ENCODE measurements at places on chromosomes 11 and 22.

DNA sequence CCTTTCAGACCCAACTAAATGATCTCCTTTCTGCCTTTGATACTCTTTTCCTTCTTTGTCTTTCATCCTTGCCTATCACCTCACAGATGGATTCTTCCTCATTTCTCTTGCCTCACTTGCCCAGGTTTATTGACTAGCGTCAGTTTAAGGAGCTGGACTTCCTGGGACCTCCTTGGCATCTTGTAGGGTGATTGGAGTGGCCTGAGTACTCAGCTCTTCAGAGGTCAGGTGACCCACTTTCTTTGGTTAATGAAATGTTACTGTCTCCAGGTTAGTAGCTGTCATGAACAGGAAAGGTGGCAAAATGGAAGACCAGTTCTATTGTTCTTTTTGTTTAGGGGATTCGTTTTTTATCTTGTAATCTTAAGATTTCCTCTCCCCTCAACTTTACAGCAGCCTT lies 4.6 kb upstream of the BACE1-AS start:
- no peak for DNase-seq

- no peak for DNase-seq
Observed at GRCh38 chr11:114447892-114448291, 8.6 kb downstream of the REXO2 start.

- no peak for DNase-seq
Observed at GRCh38 chr11:72648384-72649136, 25.7 kb downstream of the PDE2A start.

DNA sequence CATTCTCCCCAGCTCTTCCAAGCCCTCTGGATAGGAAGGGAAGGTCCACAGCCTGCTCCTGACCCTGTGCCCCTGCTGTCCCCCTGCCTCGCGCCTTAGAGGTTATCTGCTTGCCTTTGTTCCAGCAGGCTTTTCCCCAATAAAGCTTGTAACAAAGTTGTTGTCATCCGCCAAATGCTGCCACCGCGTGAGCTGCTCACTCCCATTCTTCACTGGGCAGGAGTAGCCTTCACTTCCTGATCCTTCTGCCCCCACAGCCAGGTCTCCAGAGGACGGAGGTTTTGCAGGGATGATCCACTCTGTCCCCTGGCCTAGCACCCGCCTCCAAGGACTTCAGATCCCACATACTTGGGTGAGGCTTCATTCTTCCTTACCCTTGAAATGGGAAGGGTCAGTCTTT lies 94.0 kb upstream of the RASSF10 start:
- no peak for DNase-seq

GRCh38 chr11:125102510-125102909 lies 8.9 kb downstream of the TMEM218 start:
- no peak for DNase-seq

DNA sequence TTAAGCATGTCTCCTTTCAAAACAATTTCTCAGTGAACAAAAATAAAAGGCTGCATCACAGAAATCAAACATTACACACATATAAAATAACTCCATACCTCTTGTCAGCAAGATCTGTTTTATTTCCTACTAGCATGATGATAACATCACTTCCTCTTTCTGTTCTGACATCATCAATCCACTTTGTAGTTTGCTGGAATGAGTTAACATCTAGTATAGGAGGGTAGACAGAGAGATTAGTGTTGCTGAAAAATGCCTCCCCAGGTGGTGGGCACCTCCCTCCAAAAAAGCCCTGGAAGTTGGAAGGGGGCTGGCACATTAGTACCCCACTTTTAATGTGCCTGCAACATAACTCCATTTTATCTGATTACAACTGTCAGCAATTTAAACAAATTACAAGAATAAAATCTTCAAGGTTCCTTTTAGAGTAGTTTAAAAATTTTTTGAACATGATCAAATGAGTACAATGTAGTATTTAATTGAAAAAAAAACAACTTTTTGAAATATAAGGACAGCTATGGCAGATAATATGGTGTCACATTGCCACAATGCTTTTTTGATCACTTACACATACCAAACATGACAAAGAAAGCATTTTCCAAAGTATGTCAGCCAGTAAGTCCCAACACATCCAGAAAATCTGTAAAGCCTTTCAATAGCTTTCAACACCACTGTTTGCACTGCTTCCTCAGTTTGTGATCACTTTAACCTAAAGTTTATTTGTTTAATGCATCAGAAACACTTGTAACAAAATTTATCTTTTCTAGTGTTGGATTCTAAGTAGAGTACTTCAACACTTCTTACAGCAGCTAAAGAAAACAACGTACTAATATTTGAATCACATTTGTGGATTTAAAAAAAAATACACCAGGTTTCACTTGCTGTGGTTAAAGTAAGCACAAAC lies 44.5 kb downstream of the RAB6A start:
- no peak for DNase-seq

DNA sequence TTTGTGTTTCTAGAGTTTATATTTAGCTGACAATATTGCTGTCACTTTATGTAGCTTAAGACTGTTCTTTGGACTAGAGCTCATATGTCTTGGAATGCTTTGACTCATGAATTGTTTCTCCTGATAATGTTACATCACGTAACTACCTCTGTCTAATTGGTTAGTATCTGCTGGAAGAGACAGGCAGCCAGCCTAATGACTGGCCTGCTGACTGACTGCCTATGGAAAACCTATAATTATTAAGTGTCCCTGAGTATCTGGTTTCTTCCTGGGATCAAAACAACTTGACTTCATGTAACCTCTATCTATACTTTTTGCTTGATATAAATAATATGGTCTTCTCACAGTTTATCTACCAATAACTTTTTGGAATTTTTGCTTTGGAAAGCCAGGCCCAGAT lies 9.4 kb downstream of the SOX6 start:
- DNase-seq = no peak

DNA sequence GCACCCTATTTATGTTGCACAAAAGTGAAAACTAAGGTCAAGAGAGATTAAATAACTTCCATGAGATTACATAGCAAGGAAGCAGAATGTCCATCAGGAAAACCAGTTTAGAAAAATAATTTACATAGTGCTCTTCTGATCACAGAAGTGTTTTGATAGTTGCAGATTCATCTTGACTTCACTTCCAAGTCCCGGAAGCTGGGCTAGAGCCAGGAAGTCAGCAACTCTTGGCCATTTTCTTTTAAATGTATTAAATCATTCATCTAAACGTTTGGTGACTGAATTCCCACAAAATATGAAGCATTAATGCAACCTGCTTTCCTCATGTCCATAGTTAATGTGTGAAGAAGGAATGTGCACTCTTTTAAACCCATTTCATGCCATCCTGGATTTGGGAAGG lies 29.7 kb downstream of the APLP2 start:
- DNase-seq = no peak

GRCh38 chr22:21755851-21756284 lies 20.3 kb upstream of the YPEL1 start:
- no peak for DNase-seq

DNA sequence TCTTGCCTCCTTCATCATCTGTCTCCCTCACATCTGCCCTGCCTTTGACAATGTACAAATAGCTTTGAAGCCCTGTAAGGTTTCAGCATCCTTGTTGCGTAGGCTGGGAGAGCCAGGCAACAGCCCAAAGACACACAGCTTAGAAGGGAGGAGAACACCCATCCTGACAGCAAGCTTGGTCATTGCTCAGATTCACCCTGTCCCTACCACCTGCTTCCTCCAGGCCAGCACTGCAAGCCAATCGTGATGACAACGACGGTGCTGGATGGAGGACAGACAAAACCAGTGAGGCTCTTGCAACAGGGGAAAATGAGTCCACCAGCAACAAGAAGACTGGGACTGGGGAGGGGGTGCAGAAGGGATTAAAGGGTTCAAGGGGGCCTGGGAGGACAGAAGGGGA lies 32.9 kb upstream of the CD5 start:
- no peak for DNase-seq

DNA sequence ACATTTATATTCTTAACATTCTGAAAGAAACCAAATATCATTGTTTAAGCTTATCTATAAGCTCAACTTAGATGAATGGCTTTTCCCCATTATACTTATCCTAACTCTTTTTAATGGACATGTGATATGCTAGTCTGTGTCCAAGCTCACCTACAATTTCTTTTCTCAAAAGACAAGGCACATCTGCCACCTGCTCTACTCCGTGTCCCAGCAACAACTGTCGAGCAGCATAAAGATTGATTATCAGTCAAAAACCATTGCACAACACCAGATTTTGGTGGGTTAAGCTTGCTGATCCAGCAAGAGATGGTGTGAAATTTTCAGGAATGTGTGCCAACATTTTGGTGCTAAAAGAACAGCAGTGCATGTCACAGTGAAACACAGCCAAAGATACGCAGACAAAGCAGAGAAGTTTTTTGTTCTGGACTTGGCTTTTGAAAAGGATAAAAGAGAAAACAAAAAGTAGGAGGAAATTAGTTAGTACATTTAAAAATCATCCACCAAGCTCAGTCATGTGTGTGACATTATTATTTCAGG lies 65.8 kb downstream of the DCDC1 start:
- DNase-seq = no peak

- DNase-seq = no peak
Observed at GRCh38 chr11:73576185-73576614, 21.7 kb downstream of the FAM168A start.

DNA sequence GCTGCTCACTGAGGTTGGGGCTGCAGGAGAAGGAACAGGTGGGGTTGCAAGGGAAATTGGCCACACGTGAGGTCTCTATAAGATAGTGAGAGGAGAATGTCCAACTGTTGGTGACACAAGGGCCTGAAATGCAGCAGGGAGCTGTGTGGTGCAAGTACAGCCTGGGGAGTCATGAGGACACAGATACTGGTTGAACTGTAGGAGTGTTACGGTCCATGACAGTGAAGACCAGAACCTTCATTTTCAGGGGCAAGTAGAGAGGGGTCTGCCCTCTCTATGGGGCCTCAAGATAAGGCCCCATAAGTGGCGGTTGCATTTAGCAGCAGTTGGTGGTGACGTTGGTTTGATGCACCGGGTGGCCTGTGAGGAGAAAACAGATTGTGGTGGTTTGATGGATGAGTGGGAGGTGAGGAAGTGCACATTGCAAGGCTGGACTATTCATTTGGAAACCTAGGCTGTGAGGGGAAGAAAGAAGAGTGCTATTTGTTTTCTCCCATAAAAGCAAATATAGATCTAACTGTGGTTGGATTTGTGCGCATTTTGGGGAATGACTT lies 39.4 kb downstream of the MICAL2 start:
- DNase-seq = no peak

GRCh38 chr11:103946793-103947545 lies 89.5 kb upstream of the DDI1 start:
- no peak for DNase-seq

DNA sequence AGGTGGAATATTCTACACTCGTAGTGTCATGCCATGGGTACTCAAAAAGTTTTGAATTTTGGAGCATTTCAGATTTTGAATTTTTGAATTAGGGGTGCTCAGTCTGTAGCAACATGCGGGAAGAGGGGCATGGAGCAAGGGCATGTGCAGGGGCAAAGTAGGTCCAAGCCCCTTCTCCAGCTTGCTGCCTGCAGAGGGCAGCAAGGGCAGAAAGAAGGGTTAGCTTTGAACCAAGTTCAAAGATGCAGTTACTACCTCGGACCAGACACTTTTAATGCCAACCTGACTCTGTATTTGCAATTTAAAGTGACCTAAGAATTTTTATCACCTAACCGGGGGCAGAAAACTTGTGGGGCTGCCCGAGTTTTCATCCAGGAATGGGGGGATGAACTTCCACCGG lies 68.2 kb downstream of the CD82 start:
- DNase-seq = peak; percentile 13

DNA sequence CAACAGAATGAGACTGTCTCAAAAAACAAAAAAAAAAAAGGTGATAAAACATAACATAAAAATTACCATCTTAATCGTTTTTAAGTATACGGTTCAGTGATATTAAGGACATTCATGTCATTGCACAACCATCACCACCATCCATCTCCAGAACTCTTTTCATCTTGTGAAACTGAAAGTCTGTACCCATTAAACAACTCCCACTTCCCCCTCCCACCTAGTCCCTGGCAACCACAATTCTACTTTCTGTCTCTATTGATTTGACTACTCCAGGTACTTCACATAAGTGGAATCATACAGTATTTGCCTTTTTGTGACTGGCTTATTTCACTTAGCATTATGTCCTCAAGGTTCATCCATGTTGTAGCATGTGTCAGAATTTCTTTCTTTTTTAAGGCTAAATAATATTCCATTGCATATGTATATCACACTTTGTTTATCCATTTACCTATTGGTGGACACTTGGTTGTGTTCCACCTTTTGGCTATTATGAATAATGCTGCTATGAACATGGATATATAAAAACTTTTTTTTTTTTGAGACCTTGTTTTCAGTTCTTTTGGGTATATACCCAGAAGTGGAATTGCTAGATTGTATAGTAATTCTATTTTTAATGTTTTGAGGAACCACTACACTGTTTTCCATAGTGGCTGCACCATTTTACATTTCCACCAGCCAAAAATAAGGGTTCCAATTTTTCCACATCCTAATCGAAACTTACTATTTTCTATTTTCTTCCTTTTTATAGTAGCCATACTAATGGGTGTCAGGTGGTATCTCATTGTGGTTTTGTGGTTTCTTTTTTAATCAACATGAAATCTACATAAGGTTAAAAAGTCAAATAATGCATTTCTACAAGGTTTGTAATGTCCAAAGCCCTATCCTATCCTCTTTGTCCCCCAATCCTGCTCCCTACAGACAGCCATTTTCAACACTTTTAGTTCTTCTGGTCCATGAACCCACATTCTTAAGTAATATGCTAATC lies 23.4 kb upstream of the PIK3C2A start:
- DNase-seq = no peak

GRCh38 chr11:126403658-126404057 lies 48.2 kb downstream of the ST3GAL4 start:
- DNase-seq = no peak
